Caco-2 (cell line): ENCODE measurements at places on chromosomes 2 and 18.

DNA sequence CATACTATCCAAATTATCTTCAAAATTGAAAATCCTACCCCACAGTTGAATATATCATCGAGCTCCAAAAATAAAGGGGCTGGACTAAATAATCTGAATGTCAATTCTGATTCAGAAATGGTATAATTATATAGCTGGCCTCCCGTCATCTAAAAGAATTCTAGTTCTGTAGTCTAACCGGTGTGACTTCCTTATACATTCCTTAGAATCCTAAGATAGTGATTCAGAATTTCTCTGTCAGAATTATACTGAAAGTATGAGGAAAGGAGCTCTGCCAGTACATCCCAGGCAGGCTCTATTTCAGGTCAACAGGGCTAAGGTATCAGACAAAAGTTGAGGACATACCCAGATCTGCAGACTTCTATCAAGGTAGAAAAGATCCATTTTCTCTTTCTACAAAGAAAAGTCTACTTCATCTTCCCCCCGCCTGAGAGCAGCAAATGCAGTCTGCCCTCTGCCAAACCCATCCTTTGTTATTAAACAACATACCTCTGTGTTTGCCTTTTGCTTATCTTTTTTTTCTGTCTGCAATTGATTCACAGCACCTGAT is 128.5 kb downstream of the METTL4 start:
- H3K27ac ChIP-seq: no peak overlapping the region
- no peaks in the 10 kb centered on the region for H3K36me3 ChIP-seq
- H3K4me3 ChIP-seq: no peak overlapping the region
- DNase-seq: no peak

GRCh38 chr2:178908810-178909209 is 101.6 kb upstream of the TTN start:
- no peaks in the 10 kb centered on the region for H3K4me1 ChIP-seq
- H3K36me3 ChIP-seq: no peaks in the 10 kb centered on the region; the same call in 1 of the 2 replicates
- DNase-seq: no peak
- no peaks in the 10 kb centered on the region for H3K27me3 ChIP-seq
- no peak overlapping the region for H3K4me3 ChIP-seq

GRCh38 chr2:237685408-237685807 is 58.0 kb downstream of the LRRFIP1 start:
- DNase-seq: peak; percentile 30
- no peaks in the 10 kb centered on the region for H3K36me3 ChIP-seq
- no peak overlapping the region for H3K27ac ChIP-seq
- no peaks in the 10 kb centered on the region for H3K27me3 ChIP-seq

DNA sequence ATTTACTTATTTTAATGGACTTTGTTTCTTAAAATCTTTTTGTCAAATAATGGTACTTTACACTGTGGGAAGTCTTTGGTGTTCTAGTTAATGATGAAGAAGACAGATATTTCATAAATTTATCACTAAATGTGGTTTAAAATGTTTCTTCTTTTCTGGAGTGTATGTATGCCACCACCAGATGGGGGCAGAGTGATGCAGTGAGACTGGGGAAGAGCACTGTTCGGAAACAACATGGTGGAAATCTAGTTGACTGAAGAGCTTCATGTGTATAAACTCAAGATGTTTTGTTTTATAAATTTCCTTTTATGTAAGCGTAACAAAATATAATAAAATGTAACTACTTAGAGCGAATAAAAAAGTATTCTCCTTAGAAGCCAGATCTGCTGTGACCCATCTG is 195.1 kb downstream of the KCNE4 start:
- no peak overlapping the region for H3K4me3 ChIP-seq
- no peak overlapping the region for H3K27ac ChIP-seq
- no peaks in the 10 kb centered on the region; the same call in 1 of the 2 replicates for H3K27me3 ChIP-seq
- H3K4me1 ChIP-seq: no peaks in the 10 kb centered on the region
- no peaks in the 10 kb centered on the region for H3K36me3 ChIP-seq
- no peak for DNase-seq

DNA sequence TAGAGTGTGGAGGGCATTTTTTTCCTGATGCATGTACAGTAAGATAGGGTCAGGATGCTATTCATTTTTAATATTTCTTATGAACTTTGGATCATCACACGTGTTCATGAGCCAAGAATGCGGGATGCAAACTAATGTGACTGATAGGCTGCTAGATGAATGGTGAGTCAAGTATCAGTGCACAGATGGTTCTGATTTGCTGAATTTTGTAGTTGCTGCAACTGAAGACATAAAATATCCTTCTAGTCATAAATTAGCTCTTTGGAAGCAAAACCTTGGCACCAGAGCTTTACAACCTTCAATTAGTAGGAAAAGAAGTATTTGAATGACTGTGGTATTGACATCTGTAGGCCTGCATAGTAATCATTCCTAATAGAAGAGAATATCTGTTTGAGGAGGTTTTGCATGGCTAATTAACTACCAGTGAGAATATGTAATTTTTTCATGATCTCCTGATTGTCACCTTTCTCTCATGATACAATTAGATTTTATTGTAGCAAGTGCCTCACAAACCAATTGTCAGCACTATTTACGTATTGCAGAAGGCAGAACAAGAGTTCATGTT is 94.0 kb downstream of the VRK2 start:
- no peak overlapping the region for H3K27ac ChIP-seq
- H3K27me3 ChIP-seq: no peaks in the 10 kb centered on the region
- H3K36me3 ChIP-seq: no peaks in the 10 kb centered on the region
